ENCODE measurements at places on chromosomes 2 and 18.

- H3K36me3 ChIP-seq: no peaks in the 10 kb centered on the region
- no peak overlapping the region for H3K27ac ChIP-seq
- H3K27me3 ChIP-seq: no peaks in the 10 kb centered on the region
- no peak for DNase-seq
- H3K4me1 ChIP-seq: peaks cover 9% of the 10 kb centered on the region
These were observed 41.4 kb downstream of the HS1BP3 start for GRCh38 chr2:20609349-20609994.

DNA sequence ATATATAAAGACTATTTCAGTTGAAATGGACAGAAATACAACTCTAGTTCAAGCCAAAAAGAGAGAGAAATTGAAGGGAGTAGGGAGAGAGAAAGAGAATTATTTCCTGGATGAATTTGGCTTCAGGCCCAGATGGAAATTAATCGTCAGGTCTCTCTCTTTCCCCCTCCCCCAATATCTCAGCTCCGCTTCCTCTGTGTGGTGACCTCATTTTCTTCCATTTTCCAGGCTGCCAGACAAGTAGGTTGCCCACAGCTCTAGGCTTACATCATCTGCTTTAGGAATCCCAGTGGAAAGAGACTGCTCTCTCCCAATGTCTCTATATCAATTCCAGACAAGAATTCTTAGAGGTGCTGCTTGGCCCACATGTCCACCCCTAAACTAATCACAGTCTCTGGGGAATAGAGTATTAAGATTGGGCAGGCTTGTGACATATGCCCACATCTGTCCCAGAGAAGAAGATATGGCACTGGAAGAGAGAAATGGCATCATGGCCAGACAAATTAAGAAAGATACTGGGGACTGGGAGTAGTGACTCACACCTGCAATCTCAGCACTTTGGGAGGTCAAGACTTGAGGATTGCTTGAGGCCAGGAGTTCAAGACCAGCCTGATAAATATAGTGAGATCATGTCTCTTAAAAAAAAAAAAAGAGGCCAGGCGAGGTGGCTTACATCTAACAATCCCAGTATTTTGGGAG lies 37.2 kb upstream of the CFAP36 start:
- no peaks in the 10 kb centered on the region for H3K36me3 ChIP-seq
- H3K27me3 ChIP-seq: no peaks in the 10 kb centered on the region
- H3K27ac ChIP-seq: no peak overlapping the region
- no peak overlapping the region for H3K4me3 ChIP-seq
- H3K4me1 ChIP-seq: no peaks in the 10 kb centered on the region

GRCh38 chr2:232418466-232419244 lies 12.0 kb downstream of the ALPG start:
- H3K4me1 ChIP-seq: peaks cover 3% of the 10 kb centered on the region
- no peak for DNase-seq
- no peak overlapping the region for H3K27ac ChIP-seq
- peak overlapping the region; percentile 70 for H3K4me3 ChIP-seq

DNA sequence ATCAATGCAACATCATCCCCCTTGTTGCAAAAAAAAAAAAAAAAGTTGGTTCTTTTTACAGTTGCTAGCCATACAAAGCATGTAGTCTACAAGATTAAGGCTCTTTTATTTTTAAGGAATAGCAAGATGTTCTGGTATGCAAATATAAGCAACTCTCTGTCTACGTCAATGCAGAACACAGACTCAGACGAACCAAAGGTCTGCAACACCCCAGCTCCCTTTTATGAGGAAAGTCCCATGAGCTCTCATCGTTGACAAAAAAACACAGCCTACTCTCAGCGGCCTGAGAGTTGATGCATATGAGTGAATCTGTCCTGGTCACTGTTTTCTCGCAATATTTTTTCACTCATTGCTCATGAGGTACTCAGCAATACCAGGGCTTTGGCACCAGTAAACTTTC lies 112.9 kb downstream of the STK39 start:
- no peak overlapping the region for H3K27ac ChIP-seq
- no peaks in the 10 kb centered on the region for H3K27me3 ChIP-seq
- no peak overlapping the region for H3K4me3 ChIP-seq
- no peak for DNase-seq
- H3K4me1 ChIP-seq: peaks cover 30% of the 10 kb centered on the region
- H3K36me3 ChIP-seq: peaks cover 37% of the 10 kb centered on the region

DNA sequence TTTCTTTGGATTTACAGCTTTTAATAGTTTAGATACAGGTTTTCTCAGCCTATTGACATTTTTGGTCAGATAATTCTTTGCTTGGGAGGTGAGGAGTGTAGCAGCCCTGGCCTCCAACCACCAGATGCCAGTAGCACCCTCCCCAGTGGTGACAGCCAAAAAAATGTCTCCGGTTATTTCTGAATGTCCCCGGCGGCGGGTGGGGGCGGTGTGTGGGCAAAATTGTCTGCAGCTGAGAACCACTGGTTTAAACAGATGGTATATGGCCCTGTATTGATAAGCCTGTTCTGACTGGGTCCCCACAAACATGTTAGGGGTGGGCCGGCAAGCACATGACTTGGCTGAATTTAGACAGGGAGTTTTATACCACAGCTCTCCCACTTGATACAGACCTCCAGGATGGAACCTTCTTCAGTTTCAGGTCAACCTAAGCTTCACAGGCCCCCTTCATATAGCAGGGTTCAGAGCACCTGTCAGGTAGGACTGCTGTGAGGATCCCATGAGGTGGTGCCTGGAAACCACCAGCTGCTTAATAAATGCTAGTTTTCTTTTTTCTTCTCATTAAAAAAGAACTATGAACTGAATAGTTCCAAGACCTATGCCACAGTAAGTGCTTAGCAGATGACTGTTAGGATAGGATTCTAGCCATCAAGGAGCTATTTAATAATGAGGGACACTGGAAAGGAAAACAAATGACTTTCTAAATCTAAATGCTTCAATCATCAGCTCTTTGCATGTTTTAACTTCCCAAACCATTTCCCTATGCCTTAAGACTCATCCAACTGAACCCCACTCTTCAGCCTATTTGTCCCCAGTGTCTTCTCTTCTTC lies 18.1 kb downstream of the LPIN2 start:
- H3K4me1 ChIP-seq: peaks cover 1% of the 10 kb centered on the region
- H3K36me3 ChIP-seq: no peaks in the 10 kb centered on the region
- no peak overlapping the region for H3K4me3 ChIP-seq
- DNase-seq: no peak
- H3K27ac ChIP-seq: no peak overlapping the region

DNA sequence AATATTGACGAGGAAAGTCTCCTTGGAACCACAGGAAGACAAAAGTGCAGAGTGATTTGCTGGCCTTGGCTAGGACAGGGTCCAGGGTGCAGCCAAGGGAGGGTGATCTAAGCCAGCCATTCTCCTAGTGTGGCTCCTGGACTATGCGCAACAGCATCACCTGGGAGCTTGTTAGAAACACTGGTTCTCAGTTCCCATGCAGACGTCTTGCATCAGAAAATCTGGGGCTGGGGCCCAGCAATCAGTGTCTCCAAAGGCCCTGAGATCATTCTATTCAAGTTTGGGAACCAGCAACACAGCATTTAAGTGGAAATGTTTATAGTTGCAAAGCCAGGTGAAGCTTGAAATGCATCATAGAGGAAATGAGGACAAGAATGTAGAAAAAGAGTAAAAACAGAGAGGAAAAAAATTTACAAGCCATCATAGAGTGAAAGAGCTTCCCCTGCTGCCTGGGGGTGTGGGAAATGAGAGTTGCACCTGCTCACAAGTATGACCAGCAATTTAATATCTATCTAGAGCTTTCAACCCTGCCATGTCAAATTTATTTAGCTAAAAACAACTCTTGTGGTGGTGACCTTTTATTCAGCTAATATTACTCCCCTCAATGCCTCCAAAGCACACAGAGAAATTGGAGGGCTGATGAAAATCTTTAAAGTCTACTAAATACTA lies 54.4 kb upstream of the SEC11C start:
- peaks cover 46% of the 10 kb centered on the region for H3K27me3 ChIP-seq
- no peaks in the 10 kb centered on the region for H3K4me1 ChIP-seq
- no peaks in the 10 kb centered on the region for H3K36me3 ChIP-seq

DNA sequence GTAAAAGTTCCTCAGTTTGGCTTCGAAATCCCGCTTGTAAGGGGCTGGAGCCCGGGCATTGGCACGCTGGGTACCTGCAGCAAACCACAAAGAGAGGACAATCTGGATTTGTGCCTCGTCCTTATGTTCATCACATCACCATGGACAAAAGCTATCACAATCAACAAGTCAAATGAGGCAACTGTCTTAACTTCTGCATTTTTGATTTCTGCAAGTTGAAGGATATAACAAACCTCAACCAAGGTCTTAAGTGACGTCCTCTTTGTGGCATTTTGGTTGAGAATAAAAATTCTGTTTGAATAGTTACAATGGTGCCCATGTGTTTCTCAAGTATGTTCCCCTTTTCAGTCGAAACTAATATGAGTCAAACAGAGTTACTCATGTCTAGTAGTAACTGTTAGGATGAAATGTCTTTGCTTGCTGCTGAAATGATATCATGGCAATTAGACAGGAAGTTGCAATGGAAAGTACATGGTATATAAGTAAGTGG lies 70.8 kb upstream of the STK17B start:
- H3K4me3 ChIP-seq: no peak overlapping the region
- no peaks in the 10 kb centered on the region for H3K4me1 ChIP-seq
- H3K27ac ChIP-seq: no peak overlapping the region
- peaks cover 6% of the 10 kb centered on the region for H3K36me3 ChIP-seq
- no peaks in the 10 kb centered on the region for H3K27me3 ChIP-seq

DNA sequence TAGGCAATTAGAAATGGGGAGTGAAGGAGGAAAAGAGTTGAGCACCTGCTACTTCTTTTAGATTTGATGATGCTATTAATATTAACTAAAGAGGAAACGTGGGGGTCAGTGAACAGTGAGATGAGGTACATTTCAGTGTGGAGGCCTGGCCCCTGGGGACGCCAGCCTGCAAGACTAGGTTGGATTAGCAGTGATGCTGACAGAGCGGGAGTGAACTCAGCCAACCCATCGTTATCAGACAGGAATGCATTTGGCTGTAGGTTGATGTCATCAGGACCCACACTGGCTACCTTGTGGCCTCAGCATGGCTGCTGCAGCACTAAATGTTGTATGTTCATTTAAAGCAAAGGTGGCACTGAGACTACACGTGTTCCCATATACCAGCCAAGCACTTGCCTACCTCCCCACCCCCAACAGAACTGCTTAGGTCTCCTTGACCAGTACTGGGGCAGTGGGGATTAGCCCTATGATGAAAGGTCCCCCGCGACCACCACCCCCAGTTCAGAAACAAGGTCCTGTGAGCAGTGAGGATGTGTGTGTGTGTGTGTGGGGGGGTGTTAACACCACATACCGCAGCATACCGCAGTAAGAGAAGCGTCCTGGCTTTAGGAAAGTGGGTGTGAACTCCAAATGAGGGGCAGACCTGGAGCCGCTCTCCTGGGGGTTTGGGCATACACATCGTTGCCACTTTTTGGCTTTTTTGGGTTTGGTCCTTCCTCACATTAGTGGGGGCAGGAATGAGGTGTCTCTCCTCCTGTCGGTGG lies 26.0 kb downstream of the DGKD start:
- H3K36me3 ChIP-seq: no peaks in the 10 kb centered on the region
- no peak overlapping the region for H3K4me3 ChIP-seq
- H3K4me1 ChIP-seq: peaks cover 6% of the 10 kb centered on the region
- DNase-seq: no peak
- H3K27me3 ChIP-seq: no peaks in the 10 kb centered on the region

DNA sequence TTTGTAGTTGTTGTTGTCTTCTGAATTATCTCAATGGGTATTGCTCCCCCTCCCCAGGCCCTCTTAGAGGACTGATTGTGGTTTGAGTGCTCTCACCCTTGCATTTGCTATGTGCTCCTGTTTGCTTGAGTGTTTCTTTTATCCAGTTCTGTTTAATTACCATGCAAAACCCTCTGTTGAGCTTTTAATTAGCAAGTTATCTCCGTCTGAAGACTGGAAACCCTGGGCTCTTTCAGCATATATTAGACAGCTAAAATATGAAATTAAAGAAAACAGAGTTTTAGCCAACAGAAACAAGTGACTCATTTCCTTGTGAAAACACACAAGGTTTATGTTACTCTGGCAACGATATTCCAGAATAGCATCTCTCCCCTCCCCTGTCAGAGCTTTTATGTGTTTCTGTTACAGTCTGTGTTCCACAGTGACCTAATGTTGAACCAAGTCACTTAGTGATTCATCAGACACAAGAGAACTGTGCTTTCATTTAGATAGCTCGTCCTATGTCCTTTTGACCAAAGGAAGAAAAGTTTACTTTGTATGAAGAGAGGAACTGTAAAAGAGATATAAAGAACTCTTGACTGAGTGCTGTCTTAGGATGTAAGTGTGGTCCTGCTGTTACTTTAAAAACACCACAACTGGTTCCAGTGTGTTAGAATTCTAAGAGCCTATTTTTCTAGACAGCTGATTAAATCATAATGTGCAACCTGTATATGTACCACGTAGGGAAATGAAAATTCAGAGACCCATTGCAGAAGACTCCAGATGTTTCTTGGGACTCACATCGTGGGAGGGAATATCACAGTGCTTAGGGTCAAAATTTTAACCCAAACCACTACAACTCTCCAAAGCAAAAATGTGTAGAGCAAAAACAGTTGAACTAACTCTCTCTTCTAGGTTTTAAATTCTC lies 172.8 kb upstream of the RBMS1 start:
- H3K36me3 ChIP-seq: no peaks in the 10 kb centered on the region
- H3K27me3 ChIP-seq: no peaks in the 10 kb centered on the region
- H3K27ac ChIP-seq: no peak overlapping the region
- H3K4me3 ChIP-seq: no peak overlapping the region

- peaks cover 3% of the 10 kb centered on the region for H3K4me1 ChIP-seq
- H3K27ac ChIP-seq: no peak overlapping the region
- no peak overlapping the region for H3K4me3 ChIP-seq
These were observed 299.5 kb upstream of the SOX11 start for GRCh38 chr2:5392658-5393057.

- no peak overlapping the region for H3K27ac ChIP-seq
- H3K4me1 ChIP-seq: peaks cover 14% of the 10 kb centered on the region
- no peaks in the 10 kb centered on the region for H3K36me3 ChIP-seq
- peak overlapping the region; percentile 62 for H3K4me3 ChIP-seq
- peaks cover 25% of the 10 kb centered on the region for H3K27me3 ChIP-seq
- peak; percentile 43 for DNase-seq
These were observed 648 bp downstream of the ARID5A start for GRCh38 chr2:96537066-96537733.

- no peaks in the 10 kb centered on the region for H3K4me1 ChIP-seq
- H3K36me3 ChIP-seq: peaks cover 6% of the 10 kb centered on the region
- H3K27me3 ChIP-seq: no peaks in the 10 kb centered on the region
- no peak overlapping the region for H3K27ac ChIP-seq
These were observed 43.3 kb downstream of the SOX11 start for GRCh38 chr2:5735521-5735861.

DNA sequence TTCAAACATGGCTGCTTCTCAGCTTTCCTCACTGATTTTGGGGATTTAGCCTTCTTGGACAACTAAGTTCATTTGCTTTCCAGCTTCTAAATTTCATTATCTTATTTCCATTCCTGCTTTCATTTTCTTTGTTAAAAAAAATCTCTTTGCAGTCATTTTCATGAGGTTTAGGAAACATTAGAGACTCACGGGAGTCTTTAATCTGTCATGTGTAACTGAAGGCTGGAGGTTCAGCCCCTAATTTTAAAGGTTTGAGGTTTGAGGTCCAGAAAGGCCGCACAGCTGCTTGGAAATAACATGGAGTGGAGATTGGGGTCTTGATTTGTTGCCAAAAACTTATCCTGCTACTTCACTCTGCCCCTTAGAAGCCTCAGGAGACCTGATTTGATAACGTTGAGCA lies 30.3 kb downstream of the PROKR1 start:
- DNase-seq: no peak
- no peaks in the 10 kb centered on the region for H3K27me3 ChIP-seq
- no peaks in the 10 kb centered on the region for H3K4me1 ChIP-seq
- no peak overlapping the region for H3K4me3 ChIP-seq
- no peaks in the 10 kb centered on the region for H3K36me3 ChIP-seq
- no peak overlapping the region for H3K27ac ChIP-seq
